ENCODE measurements at places on chromosomes 2 and 18. TPM values are rescaled to one million over a fixed set of nuclear protein-coding genes. Genes with fewer than 3 reads are reported as not detected.

ZSWIM2 gene
- 0.20 TPM for total RNA-seq

CDH7 gene
- 16.6 TPM for total RNA-seq

CDH19 gene
- 28.5 TPM for total RNA-seq

TMEM247 gene
- total RNA-seq, result not detected

LYG2 gene
- total RNA-seq, result not detected

CREG2 gene
- 48.5 TPM for total RNA-seq

CD8B gene
- total RNA-seq, result 2.4 TPM

All from spinal cord (tissue), 10 donors.